ENCODE measurements at places on chromosomes 11 and 22.

GRCh38 chr11:14065141-14065540, 102.6 kb downstream of the SPON1 start:
- no peak for DNase-seq

DNA sequence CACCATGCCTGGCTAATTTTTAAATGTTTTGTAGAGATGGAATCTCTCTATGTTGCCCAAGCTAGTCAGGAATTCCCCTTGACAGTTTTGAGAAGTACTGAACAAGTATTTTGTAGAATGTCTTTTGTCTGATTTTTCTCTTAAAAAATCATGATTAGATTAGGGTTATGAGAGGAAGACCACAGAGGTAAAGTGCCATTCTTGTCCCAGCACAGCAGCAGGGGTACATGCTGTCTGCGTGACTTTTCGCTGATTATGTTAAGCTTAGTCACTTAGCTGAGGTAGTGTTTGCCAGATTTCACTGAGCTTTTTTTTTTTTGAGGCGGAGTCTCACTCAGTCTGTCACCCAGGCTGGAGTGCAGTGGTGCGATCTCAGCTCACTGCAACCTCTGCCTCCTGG, 13.6 kb upstream of the NUP160 start:
- no peak for DNase-seq

DNA sequence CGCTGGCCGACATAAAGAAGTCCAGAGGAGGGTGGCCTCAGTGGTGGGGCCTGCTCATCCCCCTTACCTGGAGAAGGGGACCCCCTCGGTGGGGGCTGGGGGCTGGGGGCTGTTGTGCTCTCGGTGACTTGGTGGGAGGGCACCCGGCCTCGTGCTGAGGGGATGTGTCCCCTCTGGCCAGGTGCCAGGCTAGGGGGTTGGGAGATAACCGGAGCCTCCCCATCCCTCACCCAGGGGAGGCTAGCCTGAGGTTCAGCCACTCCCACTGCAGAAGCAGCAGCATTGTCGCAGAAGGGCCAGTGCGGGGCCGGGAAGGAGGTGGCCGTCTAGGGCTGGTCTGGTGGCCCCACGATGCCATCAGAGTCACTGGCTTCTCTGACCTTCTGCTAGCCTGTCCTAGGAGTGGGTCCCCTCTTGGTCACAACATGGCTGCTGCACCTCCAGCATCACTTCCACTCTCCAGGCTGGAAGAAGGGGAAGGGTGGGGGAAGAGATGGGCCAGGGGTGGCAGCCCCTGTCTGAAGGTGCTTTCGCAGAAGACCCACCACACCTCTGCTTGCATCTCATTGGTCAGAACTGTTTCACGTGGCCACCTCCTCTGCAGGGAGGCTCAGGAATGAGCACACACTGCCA, 44.2 kb upstream of the FADD start:
- DNase-seq = no peak

- no peak for DNase-seq
Measured at GRCh38 chr11:10398525-10398924, 56.5 kb upstream of the AMPD3 start.

Measured in fibroblast of skin of left biceps (primary cell).